ENCODE measurements at places on chromosomes 11 and 22.
A peak's percentile ranks its signal among the peaks of the same experiment; 100 is the strongest.

- no peak for DNase-seq
These were observed at the start of gene UCP3 for GRCh38 chr11:74008373-74009229. TSS of gene UCP3 (minus strand) at chr11:74009085. CDS start at chr11:74007042, 2,043 bp downstream.

DNA sequence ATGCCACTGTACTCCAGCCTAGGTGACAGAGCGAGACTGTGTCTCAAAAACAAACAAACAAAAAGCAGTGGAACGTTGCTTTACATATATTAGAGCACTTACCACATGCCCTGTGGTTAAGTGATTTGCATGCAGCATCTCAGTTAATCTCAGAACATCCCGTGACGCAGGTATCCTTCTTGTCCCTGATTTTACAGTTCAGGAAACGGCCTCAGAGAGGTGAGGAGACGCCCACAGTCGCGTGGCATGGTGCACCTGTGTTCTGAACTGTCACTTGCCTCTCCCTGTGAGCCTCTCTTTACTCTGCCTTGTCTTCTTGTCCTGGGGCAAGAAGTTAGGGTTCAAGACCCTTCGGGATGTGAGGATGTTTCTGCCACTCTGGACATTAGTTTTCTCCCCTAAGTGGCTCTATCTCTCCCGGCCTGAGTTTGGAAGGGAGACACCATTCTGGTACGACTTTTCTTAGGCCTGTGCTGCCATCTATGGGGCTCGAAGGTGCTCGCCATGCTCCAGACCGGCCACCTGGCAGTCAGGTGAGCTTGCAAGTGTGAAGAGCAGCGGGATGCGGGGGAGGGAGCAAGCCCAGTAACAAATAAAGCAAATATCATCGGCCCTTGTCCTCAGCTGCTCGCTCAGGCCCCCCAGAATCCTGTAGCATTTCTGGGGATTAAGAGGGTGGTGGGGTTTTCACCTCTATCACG, 25.6 kb downstream of the YWHAH start:
- DNase-seq: peak; percentile 53

- DNase-seq: no peak
These were observed 59.3 kb upstream of the TTC12 start for GRCh38 chr11:113255096-113255495.

GRCh38 chr11:131841028-131841427, 470.6 kb downstream of the NTM start:
- no peak for DNase-seq

DNA sequence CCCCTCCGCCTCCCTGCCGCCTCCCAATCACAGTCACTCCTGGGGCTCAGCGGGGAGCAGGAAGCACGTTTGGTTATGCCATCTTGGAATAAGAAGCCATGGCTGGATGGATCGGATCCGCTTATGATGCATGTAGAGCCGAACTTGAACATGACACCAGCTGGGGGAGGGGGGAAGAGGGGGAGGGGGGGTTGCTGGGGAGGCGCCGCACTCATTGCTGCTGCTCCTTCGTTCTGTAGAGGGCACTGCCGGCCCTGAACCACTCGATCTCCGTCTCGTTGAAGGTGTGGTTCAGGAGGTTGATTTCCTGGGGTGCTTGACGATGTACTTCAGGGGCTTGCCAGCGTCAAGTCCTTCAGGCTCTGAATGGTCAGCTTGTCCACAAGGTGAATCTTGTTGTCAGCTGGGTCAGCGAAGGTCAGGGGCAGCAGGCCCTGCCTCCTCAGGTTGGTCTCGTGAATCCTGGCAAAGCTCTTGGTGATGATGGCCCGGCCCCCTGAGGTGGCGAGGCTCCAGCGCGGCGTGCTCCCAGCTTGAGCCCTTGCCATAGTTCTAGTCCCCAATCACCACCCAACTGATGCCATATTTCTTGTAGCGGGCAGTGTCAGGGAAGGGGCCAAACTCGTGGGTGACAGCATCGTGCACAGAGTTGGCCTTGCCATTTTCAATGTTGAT, 476.9 kb upstream of the ISX start:
- no peak for DNase-seq

DNA sequence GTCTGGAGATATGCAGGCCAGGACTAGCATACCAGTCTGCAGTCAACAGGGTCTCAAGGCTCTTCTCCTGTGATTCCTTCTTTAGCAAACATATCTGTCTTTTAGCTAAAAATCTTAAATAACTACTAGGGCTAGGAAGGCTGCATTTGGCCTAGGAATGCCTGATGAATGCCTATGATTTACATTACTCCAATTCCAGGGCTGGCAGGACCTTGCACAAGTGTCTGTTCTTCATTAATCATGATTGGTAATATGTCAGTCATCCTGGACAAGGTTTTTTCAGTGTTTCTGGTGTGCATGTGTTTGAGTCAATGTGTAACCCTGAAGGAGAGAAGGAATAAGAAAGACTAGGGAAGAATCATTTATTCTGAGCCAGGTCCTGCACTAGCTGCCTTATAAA, 280.5 kb upstream of the NARS2 start:
- no peak for DNase-seq

DNA sequence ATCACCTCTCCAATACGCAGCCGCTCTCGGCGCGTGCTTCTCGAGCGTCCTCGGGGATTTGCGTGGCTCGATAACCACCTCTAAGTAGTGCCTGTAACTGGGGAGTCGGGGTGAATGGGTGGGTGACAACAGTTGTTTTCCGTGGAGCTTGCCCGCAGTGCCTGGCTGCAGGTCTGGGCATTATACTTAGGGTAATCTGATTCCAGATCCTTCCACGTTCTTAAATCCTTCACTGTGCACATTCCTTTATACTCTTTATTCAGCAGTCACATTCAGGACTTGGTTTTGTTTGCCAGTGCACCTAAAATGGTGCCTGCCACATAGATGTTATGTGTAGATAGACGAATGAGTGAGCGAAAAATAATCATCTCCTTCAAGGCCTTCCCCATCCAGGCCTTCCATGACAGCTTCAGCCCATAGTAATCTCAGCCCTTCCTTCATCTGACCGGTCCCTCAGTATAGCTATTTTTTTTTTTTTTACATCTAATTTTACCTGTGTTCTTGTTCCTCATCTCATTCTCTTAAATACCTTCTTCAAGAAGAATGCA, 602 bp downstream of the NAT10 start:
- DNase-seq: no peak

GRCh38 chr11:279040-279965, 1.1 kb downstream of the NLRP6 start:
- DNase-seq: peak; percentile 16

GRCh38 chr11:3123305-3123704, 41.8 kb downstream of the OSBPL5 start:
- DNase-seq: peak; percentile 85

DNA sequence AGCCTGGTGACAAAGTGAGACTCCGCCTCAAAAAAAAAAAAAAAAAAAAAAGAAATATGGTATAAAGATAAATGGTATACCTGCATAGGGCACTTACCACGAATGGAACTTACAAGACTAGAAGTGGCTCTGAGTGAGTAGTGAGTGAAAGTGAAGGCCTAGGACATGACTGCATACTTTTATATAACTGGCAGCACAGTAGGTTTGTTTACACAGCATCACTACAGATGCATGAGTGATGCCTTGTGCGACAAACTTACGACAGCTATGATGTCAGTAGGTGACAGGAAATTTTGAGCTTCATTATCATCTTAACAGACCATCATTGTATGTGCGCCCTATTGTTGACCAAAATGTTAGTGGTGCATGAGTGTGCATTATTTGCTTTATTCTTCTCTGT, 17.7 kb downstream of the XRCC6 start:
- DNase-seq: no peak

DNA sequence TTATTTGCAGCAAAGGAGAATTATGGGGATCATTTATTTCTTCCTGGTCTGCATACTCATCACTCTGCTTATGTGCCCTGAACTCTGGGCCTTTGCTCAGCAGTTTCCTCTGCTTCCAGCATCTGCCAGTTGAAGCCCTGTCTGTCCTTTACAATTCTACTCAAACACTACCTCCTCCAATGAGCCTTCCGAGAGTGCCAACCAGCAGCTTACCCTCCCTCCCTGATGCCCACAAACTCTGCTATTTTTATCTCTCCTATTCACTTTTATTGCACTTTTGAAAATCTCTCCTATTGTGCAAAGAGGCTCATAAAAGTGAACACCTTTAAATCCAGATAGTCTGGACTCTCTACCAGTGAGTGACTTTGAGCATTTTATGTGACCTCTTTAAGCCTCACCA, 3.6 kb upstream of the ME3 start:
- no peak for DNase-seq

DNA sequence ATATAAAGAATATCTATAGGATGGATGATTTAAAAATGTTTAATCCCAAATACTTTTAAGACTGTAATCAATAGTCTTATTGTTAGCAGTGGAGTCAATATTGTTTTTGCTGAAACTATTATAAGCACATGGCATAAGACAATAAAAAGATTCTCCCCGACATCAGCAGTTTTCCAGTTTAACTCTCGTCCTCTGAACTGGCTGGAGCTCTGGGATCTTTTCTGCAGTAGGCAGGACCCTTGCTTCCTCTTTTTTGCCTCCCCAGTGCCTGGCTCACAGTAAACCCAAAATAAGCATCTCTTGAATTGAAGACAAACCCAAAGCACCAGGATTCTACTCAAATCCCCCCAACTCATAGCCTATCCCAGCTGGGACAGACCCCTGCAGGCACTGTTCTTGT, 32.9 kb downstream of the KCNJ1 start:
- no peak for DNase-seq

GRCh38 chr11:119375337-119376196, 5.9 kb downstream of the USP2 start:
- peak; percentile 93 for DNase-seq

DNA sequence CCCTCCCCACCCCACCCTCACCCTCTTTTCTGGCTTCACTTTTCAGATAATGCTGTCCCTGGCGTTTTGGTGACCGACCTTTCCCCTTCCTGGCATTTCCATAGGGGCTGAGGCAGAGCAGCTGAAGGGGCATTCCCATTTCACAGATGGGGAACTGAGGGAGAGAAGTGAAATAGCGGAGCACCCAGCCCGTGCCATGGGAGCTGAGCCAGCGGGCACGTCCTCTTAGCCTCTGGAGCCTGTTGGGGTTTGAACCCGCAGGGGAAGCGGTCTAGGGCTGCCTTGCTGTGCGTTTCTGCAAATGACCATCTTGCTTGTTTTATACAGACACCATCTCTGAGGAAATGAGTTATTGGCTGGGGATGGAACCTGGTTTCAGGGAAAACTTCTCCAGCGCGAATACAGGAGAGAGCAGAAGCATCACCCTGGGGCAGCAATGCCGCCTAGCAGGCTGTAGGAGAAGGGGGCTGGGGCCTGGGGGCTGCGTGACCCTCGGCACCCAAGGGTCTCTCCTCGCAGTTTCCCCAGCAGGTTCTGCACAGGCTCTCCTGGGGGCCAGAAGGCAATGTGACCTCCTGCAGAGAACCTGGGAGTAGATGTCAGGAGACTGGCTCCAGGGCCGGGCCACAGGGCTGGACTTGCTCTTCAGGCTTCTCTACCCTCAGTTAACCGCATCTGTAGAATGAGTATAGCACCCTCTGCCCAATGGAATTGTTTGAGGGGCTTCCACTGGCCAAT, 1.5 kb downstream of the PTPRJ start:
- no peak for DNase-seq

- no peak for DNase-seq
These were observed 101.4 kb downstream of the GALNT18 start for GRCh38 chr11:11520231-11521015.

GRCh38 chr11:116403794-116404461, 368.9 kb downstream of the BUD13 start:
- DNase-seq: no peak

- DNase-seq: no peak
These were observed 40.1 kb downstream of the REXO2 start for GRCh38 chr11:114479331-114479730.

DNA sequence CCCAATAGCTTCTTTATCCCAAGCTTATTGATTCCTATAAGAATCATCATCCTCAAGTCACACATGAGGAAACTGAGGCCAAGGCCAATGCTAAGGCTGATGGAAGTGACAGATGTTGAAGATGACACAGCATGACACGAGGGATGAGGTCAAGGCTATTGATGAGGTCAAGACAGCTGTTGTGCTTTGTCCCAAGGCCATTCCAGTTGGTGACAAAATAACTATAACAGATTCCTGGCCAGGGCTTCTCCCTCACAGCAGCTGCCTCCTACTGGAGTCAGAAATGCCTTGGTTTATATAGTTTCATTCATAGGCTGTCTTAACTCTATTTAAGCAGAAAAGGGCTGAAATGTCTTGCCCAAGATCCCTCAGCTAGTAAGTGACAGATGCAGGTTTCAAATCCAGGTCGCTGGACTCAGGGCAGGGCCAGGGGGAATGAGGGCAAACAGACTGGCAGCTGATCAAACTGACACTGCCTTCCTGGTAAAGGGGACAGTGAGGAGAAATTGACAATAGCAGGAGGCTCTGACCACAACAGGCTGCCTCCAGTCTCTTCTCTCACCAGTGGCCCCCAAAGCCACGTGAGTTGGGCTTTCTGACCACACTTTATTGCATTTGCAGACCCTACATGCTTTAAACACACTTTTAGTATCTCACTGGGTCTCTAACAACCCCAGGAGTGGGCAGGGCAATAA, 16.5 kb downstream of the MIF start:
- no peak for DNase-seq

DNA sequence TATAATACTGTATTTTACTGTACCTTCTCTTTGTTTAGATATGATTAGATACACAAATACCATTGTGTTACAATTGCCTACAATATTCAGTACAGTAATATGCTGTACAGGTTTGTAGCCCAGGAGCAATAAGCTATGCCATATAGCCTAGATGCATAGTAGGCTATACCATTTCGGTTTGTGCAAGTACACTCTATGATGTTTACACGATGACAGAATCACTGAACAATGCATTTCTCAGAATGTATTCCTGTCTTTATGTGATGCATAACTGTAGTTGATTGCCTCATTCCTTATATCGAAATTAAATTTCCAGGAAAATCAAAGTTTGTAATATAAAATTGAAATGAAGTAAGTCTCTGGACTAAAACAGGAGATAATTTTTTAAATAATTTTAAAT, 49.3 kb upstream of the OR5P2 start:
- DNase-seq: no peak

GRCh38 chr22:35900483-35901168, 128.0 kb downstream of the RBFOX2 start:
- no peak for DNase-seq

GRCh38 chr11:76120513-76121101, 85.7 kb downstream of the WNT11 start:
- peak; percentile 48 for DNase-seq

DNA sequence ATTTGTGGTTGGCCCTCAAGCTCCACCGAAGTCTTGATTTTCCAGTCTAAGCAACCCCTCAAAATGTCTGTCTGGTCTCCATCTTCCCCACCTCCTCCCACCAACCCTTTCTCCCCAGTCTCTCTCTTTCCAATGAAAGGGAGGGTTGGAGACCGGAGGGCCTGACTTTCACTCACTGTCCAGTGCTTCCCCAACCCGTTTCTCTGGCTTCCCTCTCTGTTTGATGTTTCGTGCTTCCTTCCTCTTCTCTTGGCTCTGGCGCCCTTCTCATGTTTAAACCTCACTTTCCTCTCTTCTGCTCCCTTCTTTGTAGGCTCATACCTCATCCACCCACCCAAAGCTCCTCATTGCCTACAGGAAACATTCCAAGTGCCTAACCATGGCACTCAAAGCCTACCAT, 11.1 kb upstream of the VPS37C start:
- DNase-seq: no peak
